ENCODE measurements at places on chromosomes 4 and X.

DNA sequence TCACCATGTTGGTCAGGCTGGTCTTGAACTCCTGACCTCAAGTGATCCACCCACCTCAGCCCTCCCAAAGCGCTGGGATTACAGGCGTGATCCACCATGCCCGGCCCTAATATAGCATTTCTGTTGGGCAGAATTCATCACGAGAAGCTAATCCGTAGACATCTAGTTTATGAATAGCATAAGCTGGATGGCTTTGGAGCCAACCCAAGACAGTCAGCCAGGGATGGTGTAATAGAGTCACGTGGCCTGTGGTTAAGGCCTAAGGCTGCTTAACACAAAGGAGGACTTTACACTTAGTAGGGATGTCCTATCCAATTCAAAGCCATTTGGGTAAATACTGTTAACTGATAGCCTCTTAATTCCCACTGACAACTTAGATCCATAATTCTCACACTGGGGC lies 173.6 kb downstream of the RAP1GDS1 start:
- H3K27ac ChIP-seq: no peak overlapping the region
- no peak overlapping the region for H3K4me3 ChIP-seq
- DNase-seq: no peak
- peaks cover 4% of the 10 kb centered on the region for H3K4me1 ChIP-seq
- no peaks in the 10 kb centered on the region for H3K27me3 ChIP-seq
- peaks cover 45% of the 10 kb centered on the region for H3K36me3 ChIP-seq

GRCh38 chrX:20212486-20213089 lies 54.1 kb downstream of the RPS6KA3 start:
- H3K36me3 ChIP-seq: peaks cover 33% of the 10 kb centered on the region
- H3K27me3 ChIP-seq: no peaks in the 10 kb centered on the region
- no peak overlapping the region for H3K4me3 ChIP-seq
- no peak for DNase-seq

DNA sequence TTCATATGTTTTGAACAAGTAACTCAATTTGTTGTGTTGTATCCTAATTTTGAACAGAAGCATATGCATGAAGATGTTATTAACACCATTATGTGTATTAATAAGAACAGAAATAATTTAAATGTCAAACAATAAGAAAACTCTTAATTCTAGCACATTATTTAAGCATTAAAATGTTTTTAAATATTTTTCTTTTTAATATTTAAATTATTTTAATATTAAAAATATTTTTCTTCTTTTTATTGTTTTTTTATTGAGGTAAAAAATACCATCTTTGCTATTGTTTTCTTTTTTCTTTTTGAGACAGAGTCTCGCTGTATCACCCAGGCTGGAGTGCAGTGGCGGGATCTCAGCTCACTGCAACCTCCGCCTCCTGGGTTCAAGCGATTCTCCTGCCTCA lies 441.0 kb upstream of the GALNT7 start:
- H3K4me3 ChIP-seq: no peak overlapping the region
- no peaks in the 10 kb centered on the region for H3K4me1 ChIP-seq
- H3K27ac ChIP-seq: no peak overlapping the region
- no peaks in the 10 kb centered on the region for H3K36me3 ChIP-seq
- no peaks in the 10 kb centered on the region for H3K27me3 ChIP-seq

DNA sequence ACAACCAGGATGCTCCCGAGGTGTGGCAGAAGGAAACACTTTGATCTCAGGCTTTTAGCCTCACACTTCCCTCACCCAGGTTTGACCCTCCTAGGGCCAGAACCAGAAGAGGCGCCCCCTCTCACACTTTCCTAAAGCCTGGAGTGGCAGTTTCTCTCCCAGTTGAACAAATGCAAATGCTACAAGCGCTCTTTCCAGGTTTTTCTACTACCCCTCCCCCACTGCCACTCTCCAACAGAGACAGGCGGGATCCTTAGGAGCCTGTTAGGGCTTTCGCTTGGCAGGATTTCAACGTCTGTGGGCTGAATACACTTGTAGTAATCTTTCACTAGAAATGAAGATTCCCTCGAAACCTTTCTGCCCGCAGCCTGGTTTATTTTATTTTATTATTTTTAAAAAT lies 2.4 kb downstream of the TSC22D3 start:
- H3K4me3 ChIP-seq: no peak overlapping the region
- no peak for DNase-seq
- no peaks in the 10 kb centered on the region for H3K36me3 ChIP-seq
- no peak overlapping the region for H3K27ac ChIP-seq
- peaks cover 9% of the 10 kb centered on the region for H3K4me1 ChIP-seq

DNA sequence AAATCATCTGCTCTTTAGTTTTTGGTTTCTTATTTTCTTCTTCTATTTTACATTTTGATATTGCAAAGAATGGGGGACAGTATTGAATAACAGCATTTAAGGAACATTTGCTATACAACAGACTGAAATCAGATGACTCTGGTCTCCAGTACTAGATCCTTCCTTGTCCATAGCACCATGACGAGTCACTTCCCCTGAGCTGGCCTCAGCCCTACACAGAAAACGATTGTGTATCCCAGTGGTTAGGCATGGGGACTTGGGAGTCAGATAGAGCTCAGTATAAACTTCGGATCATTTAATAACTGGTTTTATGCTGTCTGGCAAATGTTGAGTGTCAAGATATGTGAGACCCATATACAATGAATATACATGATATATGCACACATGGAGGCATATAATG lies 44.7 kb upstream of the BEX4 start:
- no peak overlapping the region for H3K4me3 ChIP-seq
- H3K36me3 ChIP-seq: no peaks in the 10 kb centered on the region
- H3K27me3 ChIP-seq: no peaks in the 10 kb centered on the region
- no peak overlapping the region for H3K27ac ChIP-seq
- H3K4me1 ChIP-seq: no peaks in the 10 kb centered on the region

- no peak overlapping the region for H3K27ac ChIP-seq
- peak; percentile 62 for DNase-seq
- no peak overlapping the region for H3K4me3 ChIP-seq
- peaks cover 12% of the 10 kb centered on the region for H3K4me1 ChIP-seq
- no peaks in the 10 kb centered on the region for H3K36me3 ChIP-seq
Measured at GRCh38 chr4:147707892-147708672, 23.8 kb upstream of the ARHGAP10 start.

DNA sequence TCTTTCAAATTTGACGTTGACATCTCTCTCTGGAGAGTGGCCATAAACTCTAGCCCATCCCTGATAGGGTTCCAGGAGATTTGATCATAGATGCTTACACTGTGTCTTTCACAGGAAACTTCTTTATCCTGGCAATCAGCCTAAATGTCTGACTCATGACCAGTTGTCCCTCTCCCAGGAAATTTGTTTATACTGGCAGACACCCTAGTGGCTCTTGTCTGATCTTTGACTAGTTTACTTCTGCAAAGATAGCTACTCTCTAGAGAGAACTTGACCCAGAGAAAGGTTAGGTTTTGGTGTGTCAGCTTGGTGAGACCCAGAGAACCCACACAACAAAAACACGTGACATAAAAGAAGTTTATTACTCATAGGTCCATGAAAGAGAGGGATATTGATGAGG lies 509.8 kb downstream of the CENPC start:
- no peaks in the 10 kb centered on the region for H3K27me3 ChIP-seq
- no peaks in the 10 kb centered on the region for H3K4me1 ChIP-seq
- H3K4me3 ChIP-seq: no peak overlapping the region
- H3K36me3 ChIP-seq: no peaks in the 10 kb centered on the region
- DNase-seq: no peak

GRCh38 chr4:26284536-26284935 lies 36.3 kb upstream of the RBPJ start:
- no peak overlapping the region for H3K4me3 ChIP-seq
- H3K36me3 ChIP-seq: no peaks in the 10 kb centered on the region
- H3K27me3 ChIP-seq: no peaks in the 10 kb centered on the region
- H3K27ac ChIP-seq: no peak overlapping the region

DNA sequence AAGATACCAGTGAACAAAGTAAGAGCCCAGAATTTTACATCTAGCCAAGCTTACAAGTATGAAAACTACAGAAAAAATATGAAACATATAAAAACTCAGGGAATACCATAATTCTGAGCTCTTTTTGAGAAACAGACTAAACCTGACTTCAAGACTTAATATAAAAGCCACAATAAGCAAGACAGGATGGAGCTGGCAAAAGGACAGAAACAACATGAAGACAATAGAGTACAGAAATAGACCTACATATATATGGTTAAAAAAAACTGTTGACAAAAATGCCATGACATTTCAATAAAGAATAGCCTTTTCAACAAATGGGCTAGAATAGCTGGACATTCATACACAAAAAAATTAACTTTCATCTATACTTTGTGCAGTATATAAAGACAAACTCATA lies 49.4 kb downstream of the UBA6 start:
- H3K27ac ChIP-seq: no peak overlapping the region
- H3K36me3 ChIP-seq: peaks cover 60% of the 10 kb centered on the region
- no peaks in the 10 kb centered on the region for H3K27me3 ChIP-seq

DNA sequence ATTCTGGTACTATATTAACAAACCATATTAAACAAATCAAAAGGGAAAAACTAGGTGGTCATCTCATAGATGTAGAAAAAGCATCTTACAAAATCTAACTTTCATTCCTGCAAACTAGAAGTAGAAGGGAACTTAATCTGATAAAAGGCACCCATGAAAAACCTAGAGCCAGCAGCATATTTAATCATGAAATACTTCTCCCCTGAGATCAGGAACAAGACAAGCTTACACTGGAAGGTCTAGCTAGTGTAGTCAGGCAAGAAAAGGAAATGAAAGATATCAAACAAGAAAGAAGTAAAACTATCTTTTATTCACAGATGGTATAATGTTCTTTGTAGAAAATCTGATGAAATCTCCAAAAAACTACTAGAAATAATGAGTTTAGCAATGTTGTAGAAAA lies 41.2 kb downstream of the ATP10D start:
- H3K4me3 ChIP-seq: no peak overlapping the region
- no peaks in the 10 kb centered on the region for H3K27me3 ChIP-seq
- H3K36me3 ChIP-seq: peaks cover 55% of the 10 kb centered on the region
- peaks cover 27% of the 10 kb centered on the region for H3K4me1 ChIP-seq
- H3K27ac ChIP-seq: no peak overlapping the region

- no peak overlapping the region for H3K4me3 ChIP-seq
- H3K27me3 ChIP-seq: peaks cover 3% of the 10 kb centered on the region
- H3K4me1 ChIP-seq: no peaks in the 10 kb centered on the region
- H3K27ac ChIP-seq: no peak overlapping the region
- no peaks in the 10 kb centered on the region for H3K36me3 ChIP-seq
- no peak for DNase-seq
Measured at GRCh38 chr4:10715696-10716095, 31.1 kb upstream of the CLNK start.

DNA sequence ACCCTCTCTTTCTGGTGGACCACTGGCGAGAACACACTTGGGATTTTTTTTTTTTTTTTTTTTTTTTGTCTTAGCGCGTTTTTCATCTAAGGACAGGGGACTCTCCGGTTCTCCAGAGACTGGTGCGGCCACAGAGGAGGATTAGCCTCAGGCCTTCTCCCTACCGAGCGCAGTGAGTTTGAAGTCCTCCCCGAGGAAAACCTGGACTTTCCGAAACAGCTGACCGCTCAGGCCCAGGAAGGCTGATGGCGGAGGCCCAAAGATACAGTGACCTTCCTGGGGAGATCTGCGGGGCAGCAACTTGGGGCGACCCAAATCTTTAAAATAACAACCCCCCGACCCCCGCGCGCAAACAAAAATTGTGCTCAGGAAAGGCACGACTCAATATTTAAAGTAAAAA lies 9.2 kb downstream of the NKX3-2 start:
- no peak for DNase-seq
- H3K36me3 ChIP-seq: peaks cover 6% of the 10 kb centered on the region
- H3K27me3 ChIP-seq: peaks cover 91% of the 10 kb centered on the region
- H3K4me1 ChIP-seq: peaks cover 39% of the 10 kb centered on the region
- H3K4me3 ChIP-seq: no peak overlapping the region

DNA sequence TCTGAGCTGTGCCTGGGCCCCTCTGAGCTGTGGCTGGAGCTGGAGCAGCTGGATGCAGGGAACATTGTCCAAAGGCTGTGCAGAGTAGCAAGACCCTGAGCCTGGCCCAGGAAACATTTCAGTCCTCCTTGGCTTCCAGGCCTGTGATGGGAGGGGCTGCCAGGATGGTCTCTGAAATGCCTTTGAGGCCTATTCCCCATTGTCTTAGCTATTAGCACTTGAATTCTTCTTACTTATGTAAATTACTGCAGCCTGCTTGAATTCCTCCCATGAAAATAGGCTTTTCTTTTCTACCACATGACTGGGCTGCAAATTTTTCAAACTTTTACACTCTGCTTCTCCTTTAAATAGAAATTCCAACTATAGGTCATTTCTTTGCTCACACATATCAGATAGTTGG lies 349.8 kb upstream of the KLHL4 start:
- H3K4me1 ChIP-seq: no peaks in the 10 kb centered on the region
- H3K4me3 ChIP-seq: no peak overlapping the region
- no peaks in the 10 kb centered on the region for H3K36me3 ChIP-seq
- no peaks in the 10 kb centered on the region for H3K27me3 ChIP-seq
- DNase-seq: no peak

DNA sequence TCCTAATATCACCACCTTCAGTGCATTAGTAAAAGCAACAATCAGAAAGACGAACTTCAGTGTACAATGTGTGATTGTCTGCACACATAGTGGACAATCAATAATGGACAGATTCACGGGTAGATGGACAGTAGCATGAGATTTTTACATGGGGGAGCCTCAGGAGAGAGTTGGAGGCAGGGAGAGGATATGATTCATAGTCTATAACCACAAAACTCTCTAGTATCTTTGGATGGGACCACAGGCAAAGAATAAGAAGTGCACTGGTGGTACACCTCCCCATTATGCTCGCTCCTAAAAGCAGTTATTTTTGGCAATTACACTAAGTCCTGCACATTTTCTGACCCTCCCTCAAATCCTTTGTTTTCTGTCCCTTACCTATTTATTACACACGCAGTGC lies 624.4 kb upstream of the ACTRT1 start:
- no peak overlapping the region for H3K4me3 ChIP-seq
- no peaks in the 10 kb centered on the region for H3K4me1 ChIP-seq
- H3K27me3 ChIP-seq: no peaks in the 10 kb centered on the region
- no peak overlapping the region for H3K27ac ChIP-seq

GRCh38 chr4:83276299-83277040 lies 8.1 kb downstream of the COQ2 start:
- peaks cover 52% of the 10 kb centered on the region for H3K36me3 ChIP-seq
- H3K27ac ChIP-seq: no peak overlapping the region
- H3K4me1 ChIP-seq: peaks cover 25% of the 10 kb centered on the region
- no peaks in the 10 kb centered on the region for H3K27me3 ChIP-seq
- no peak overlapping the region for H3K4me3 ChIP-seq

- no peaks in the 10 kb centered on the region for H3K36me3 ChIP-seq
- no peak for DNase-seq
- no peaks in the 10 kb centered on the region for H3K4me1 ChIP-seq
- no peak overlapping the region for H3K4me3 ChIP-seq
- no peaks in the 10 kb centered on the region for H3K27me3 ChIP-seq
Measured at GRCh38 chrX:40816906-40817305, 81.6 kb upstream of the MED14 start.

GRCh38 chrX:91414713-91415112 lies 19.9 kb upstream of the PABPC5 start:
- H3K27ac ChIP-seq: no peak overlapping the region
- H3K36me3 ChIP-seq: no peaks in the 10 kb centered on the region
- no peaks in the 10 kb centered on the region for H3K4me1 ChIP-seq
- no peak for DNase-seq
- H3K4me3 ChIP-seq: no peak overlapping the region
- no peaks in the 10 kb centered on the region for H3K27me3 ChIP-seq

Measured in activated CD8-positive, alpha-beta T cell treated with anti-CD3 and anti-CD28 coated beads, Interleukin-2, amount 10 ng/mL, durations not matched to agents 7 days and 5 days (primary cell).